ENCODE measurements at places on chromosomes 11 and 22. TPM values are rescaled to one million over a fixed set of nuclear protein-coding genes. Genes with fewer than 3 reads are reported as not detected.

DNA sequence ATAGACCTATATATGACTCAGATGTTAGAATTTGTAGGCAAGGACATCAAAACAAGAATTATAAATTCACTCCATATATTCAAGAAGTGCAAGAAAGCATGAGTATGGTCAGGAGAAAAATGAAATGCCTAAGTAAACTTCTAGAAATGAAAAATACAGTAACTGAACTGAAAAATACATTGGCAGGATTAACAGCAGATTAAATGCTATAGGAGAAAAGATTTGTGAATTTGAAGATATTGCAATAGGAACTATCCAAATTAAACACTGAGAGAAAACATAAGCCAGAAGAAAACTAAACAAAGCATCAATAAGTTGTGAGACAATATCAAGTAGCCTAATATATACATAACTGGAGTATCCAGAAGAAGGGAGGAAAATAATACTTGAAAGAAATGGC, 46.6 kb upstream of the TMEM45B start:
- no peaks in the 10 kb centered on the region for H3K36me3 ChIP-seq
- DNase-seq: no peak
- H3K27me3 ChIP-seq: no peaks in the 10 kb centered on the region
- H3K4me1 ChIP-seq: peaks cover 36% of the 10 kb centered on the region

GRCh38 chr11:129694538-129694937, 121.1 kb upstream of the TMEM45B start:
- no peak overlapping the region for H3K27ac ChIP-seq
- no peak for DNase-seq
- H3K36me3 ChIP-seq: no peaks in the 10 kb centered on the region
- H3K4me1 ChIP-seq: peaks cover 5% of the 10 kb centered on the region
- H3K4me3 ChIP-seq: no peak overlapping the region
- peaks cover 33% of the 10 kb centered on the region for H3K27me3 ChIP-seq

- no peak overlapping the region for H3K4me3 ChIP-seq
- no peaks in the 10 kb centered on the region for H3K36me3 ChIP-seq
- H3K4me1 ChIP-seq: no peaks in the 10 kb centered on the region
- DNase-seq: no peak
- H3K27me3 ChIP-seq: no peaks in the 10 kb centered on the region
Measured at GRCh38 chr11:13841393-13841792, 121.1 kb upstream of the SPON1 start.

- H3K36me3 ChIP-seq: peaks cover 1% of the 10 kb centered on the region
- H3K27ac ChIP-seq: no peak overlapping the region
- peaks cover 13% of the 10 kb centered on the region for H3K4me1 ChIP-seq
Measured at GRCh38 chr22:46967445-46968358, 205.3 kb downstream of the TBC1D22A start.

GRCh38 chr22:27985323-27986275, 66.5 kb upstream of the PITPNB start:
- DNase-seq: no peak
- no peaks in the 10 kb centered on the region for H3K27me3 ChIP-seq
- no peak overlapping the region for H3K27ac ChIP-seq
- H3K4me3 ChIP-seq: no peak overlapping the region

The H19 gene
- total RNA-seq: 1.2 TPM

The AP1B1 gene
- total RNA-seq: 29.7 TPM

The IL17REL gene
- total RNA-seq: not detected

The FAM83F gene
- not detected for total RNA-seq

The POU2AF1 gene
- 1.8 TPM for total RNA-seq

The USP2 gene
- total RNA-seq: 7.2 TPM
